ENCODE measurements at places on chromosomes 5 and 9. TPM values are rescaled to one million over a fixed set of nuclear protein-coding genes. Genes with fewer than 3 reads are reported as not detected.

DNA sequence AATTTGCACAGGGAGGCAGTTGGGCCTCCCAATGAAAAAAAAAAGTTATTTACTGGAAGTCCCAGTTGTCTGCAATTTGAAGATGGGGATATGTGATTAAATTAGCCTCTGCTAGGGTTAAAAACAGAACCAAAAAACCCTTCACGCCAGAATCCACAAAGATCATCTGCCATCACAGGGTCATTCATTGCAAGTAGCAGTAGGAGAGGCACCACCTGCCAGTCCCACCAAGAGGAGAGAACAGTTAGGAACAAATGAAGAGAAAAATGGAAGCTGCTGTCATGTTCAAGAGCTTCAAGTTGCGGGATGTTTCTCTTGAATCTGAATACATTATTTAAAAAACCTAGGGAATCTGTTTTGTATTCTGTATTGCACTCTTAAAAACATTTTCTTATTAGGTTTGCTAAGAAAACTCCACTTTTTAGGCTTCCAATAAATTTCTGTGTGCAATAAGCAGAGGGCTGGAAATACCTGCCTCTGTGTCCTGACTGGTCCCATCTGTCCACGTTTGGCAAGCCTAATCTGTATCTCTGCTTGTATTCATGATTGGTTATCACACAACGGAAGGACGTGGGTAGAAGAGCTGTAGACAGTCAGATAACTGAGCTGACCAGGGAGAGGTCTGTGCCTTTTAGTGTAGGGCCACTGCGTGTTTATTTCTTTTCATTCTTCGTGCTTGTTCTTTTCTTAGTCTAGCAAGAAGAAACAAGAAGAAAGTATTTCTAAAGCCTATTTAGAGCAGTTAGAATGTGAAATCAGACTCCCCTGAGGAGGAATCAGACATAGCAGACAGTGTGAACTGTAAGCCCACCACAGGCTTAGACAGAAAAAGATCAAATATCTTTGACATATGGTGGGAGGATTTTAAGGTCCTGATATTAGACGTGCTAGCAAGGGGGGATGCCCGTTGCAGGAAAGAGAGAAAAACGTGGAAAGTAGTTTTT is 630.6 kb upstream of the SEMA6A start:
- no peak for DNase-seq

DNA sequence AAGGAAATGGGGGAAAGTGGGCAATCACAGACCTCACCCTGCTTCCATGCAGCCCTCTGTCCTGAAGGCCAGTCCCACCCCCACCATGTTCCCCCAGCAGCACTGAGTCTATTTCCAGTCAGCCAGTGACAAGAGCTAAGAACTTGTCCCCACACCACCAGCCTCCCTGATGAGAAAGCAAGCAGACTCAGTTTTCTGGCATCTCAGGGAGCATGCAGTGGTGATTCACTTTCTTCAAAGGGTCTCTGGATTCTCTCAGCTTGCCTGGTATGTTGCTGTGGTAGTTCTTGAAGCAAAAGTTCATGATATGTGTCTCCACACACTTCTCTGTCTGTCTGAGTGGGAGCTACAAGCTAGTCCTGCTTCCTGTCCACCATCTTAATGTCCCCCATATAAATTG is 799.9 kb upstream of the TYRP1 start:
- DNase-seq, result peak; percentile 7

- DNase-seq, result no peak
These were observed 20.5 kb upstream of the NDFIP1 start for GRCh38 chr5:142087920-142088679.

- DNase-seq, result no peak
These were observed 5.9 kb downstream of the NINJ1 start for GRCh38 chr9:93128011-93128714.

The UAP1L1 gene
- 9.7 TPM for total RNA-seq
